ENCODE measurements at places on chromosomes 2 and 18. TPM values are rescaled to one million over a fixed set of nuclear protein-coding genes. Genes with fewer than 3 reads are reported as not detected.

The FEV gene
- total RNA-seq: not detected

The FKBP1B gene
- 15.2 TPM for total RNA-seq

The SPC25 gene
- 12.7 TPM for total RNA-seq

The USP14 gene
- 15.3 TPM for total RNA-seq

The CDK15 gene
- total RNA-seq: 5.7 TPM

The EN1 gene
- not detected for total RNA-seq

The SIX3 gene
- total RNA-seq: not detected

The SLC5A7 gene
- not detected for total RNA-seq

The PEX13 gene
- total RNA-seq: 16.0 TPM

The B3GNT7 gene
- 9.9 TPM for total RNA-seq

The SOX11 gene
- total RNA-seq: 10.4 TPM

The MAP3K19 gene
- not detected for total RNA-seq

The HOXD8 gene
- total RNA-seq: 10.8 TPM

The MALL gene
- total RNA-seq: 58.3 TPM

The KCNK3 gene
- 0.49 TPM for total RNA-seq

The COQ10B gene
- 12.3 TPM for total RNA-seq

The SERPINB10 gene
- total RNA-seq: not detected

The ACMSD gene
- not detected for total RNA-seq

The GALNT13 gene
- total RNA-seq: 0.33 TPM

The CGREF1 gene
- total RNA-seq: 2.5 TPM

The UGT1A10 gene
- not detected for total RNA-seq

The WNT6 gene
- not detected for total RNA-seq

The UGT1A4 gene
- not detected for total RNA-seq

The FAM110C gene
- 2.9 TPM for total RNA-seq

The LYG2 gene
- total RNA-seq: not detected

The ABHD1 gene
- 0.89 TPM for total RNA-seq

The CPLX4 gene
- not detected for total RNA-seq

The NYAP2 gene
- total RNA-seq: not detected

The PJVK gene
- total RNA-seq: 0.16 TPM

The PDE6D gene
- 23.2 TPM for total RNA-seq

The MBOAT2 gene
- 20.8 TPM for total RNA-seq

The RAX gene
- not detected for total RNA-seq

The R3HDM1 gene
- total RNA-seq: 21.8 TPM

The TWIST2 gene
- total RNA-seq: 6.3 TPM

The KHK gene
- 2.5 TPM for total RNA-seq

The TUBA3E gene
- total RNA-seq: not detected

The INHBB gene
- total RNA-seq: under 0.01 TPM

The HAAO gene
- total RNA-seq: 1.9 TPM

The DLX1 gene
- 0.16 TPM for total RNA-seq

The KATNAL2 gene
- 3.0 TPM for total RNA-seq

The FOXI3 gene
- not detected for total RNA-seq

The VAMP8 gene
- 26.7 TPM for total RNA-seq
